Stimulated activated CD8-positive, alpha-beta memory T cell treated with anti-CD3 and anti-CD28 coated beads, Interleukin-4, amount 100 ng/mL, for 48 hours (primary cell): ENCODE measurements at places on chromosomes 13 and 19.

DNA sequence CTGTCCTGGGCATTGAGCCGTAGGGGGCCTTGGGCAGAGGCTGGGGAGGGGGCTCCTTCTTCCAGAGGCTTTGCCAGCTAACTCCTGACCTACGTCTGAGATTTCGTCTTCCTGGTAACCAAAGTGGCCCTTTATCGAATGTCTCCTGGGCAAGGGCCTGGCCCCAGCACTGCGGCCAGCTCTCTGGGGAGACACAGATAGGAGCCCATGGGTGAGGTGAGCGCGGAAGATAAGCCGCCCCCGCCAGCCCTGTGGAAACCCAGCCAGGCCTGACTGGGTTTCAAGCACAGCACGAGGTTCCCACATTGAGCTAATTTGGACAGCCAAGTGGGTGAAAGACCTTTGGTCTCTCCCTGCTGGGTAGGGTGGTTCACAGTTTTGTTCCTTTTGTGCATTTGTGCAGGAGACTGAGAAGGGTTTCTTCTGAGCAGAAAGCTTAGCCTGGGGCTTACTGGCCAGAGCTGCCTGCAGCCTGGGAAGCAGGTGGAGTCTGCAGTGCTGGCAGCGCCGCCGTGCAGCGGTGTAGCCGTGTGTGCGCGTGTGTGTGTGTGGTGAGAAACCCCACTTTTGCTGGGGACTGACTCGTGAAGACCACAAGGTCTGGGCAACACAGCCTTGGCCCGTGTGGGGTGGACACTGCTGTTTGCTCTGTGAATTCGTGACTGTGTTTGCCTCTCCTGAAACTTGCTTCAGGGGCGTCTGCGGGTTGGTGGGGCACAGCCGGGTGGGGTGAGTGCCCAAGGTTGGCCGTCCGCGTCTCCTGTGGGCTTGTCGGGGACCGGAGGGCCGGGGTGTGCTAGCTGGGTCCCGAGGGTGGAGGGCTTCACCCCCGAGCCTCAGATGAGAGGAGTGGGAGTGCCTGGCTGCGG is 2.5 kb downstream of the BSG start:
- DNase-seq = no peak

GRCh38 chr13:113851826-113852535 is 11.9 kb downstream of the GAS6 start:
- DNase-seq = peak; percentile 16

GRCh38 chr13:107580741-107581412 is 634.5 kb downstream of the LIG4 start:
- DNase-seq = no peak

- DNase-seq = peak; percentile 77
These were observed at the start of gene PKN1 for GRCh38 chr19:14432791-14433553. TSS of gene PKN1 (plus strand) at chr19:14433306. CDS start at chr19:14433522, 216 bp downstream.

- DNase-seq = no peak
These were observed 27.7 kb upstream of the ARGLU1 start for GRCh38 chr13:106595625-106596024.

- peak; percentile 54 for DNase-seq
These were observed 3.8 kb upstream of the ACTL9 start for GRCh38 chr19:8702350-8702749.

GRCh38 chr13:97743938-97744337 is 209.5 kb upstream of the IPO5 start:
- no peak for DNase-seq

GRCh38 chr19:47183601-47184000 is 47.4 kb downstream of the BBC3 start:
- no peak for DNase-seq

- no peak for DNase-seq
These were observed 763 bp upstream of the LRP3 start for GRCh38 chr19:33193269-33193864.

GRCh38 chr13:41833831-41834230 is 127.1 kb downstream of the VWA8 start:
- DNase-seq = no peak

DNA sequence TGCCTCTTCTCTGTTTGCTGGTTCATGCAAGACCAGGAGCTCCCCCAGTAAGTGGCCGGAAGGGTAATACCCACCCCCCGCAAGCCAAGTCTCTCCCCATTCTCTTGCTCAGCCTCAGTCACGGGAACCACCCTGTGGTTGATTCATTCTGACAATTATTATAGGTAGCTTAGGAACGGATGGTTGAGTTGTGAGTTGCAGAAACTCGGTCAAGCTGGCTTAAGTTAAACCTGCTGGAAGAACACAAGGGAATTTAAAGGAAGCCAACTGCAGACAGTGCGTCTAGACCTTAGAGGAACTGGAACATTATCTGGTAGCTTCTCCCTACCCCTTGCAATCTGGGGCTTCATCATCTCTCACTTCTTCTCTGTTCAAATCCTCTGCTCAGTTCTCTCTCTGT is 8.9 kb downstream of the FPR1 start:
- DNase-seq = no peak

- DNase-seq = no peak
These were observed 18.2 kb downstream of the ZNF121 start for GRCh38 chr19:9565900-9566705.

DNA sequence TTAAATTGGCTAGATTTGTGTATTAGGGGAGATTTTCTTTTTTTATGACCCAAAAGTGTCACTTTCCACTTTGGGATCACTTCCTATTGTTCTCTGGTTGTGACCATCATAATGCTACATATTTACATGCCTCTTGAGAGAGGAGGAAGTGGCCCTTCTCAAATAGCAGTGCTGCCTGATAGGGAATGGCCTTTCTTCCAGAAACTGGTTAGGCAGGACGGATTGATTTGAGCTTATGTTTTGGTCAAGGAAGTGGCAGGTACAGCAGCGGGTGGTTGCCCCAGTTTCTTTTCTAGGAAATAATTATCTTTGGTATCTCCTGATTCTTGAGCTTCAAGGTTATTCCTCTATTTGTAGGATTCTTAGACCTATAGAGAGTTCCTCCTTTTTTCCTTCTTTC is 21.9 kb upstream of the WTIP start:
- no peak for DNase-seq

- DNase-seq = no peak
These were observed 48.5 kb downstream of the WDFY2 start for GRCh38 chr13:51632591-51633362.

- DNase-seq = no peak
These were observed 117.5 kb downstream of the ATP8A2 start for GRCh38 chr13:25489238-25489637.

GRCh38 chr13:46606970-46607369 is 54.0 kb downstream of the LRCH1 start:
- no peak for DNase-seq

- DNase-seq = peak; percentile 85
These were observed 15.4 kb upstream of the NOP53 start for GRCh38 chr19:47729799-47730520.

GRCh38 chr13:26946684-26947343 is 186.2 kb upstream of the GPR12 start:
- DNase-seq = no peak

- no peak for DNase-seq
These were observed 1378.0 kb upstream of the PCDH9 start for GRCh38 chr13:68608147-68608546.

DNA sequence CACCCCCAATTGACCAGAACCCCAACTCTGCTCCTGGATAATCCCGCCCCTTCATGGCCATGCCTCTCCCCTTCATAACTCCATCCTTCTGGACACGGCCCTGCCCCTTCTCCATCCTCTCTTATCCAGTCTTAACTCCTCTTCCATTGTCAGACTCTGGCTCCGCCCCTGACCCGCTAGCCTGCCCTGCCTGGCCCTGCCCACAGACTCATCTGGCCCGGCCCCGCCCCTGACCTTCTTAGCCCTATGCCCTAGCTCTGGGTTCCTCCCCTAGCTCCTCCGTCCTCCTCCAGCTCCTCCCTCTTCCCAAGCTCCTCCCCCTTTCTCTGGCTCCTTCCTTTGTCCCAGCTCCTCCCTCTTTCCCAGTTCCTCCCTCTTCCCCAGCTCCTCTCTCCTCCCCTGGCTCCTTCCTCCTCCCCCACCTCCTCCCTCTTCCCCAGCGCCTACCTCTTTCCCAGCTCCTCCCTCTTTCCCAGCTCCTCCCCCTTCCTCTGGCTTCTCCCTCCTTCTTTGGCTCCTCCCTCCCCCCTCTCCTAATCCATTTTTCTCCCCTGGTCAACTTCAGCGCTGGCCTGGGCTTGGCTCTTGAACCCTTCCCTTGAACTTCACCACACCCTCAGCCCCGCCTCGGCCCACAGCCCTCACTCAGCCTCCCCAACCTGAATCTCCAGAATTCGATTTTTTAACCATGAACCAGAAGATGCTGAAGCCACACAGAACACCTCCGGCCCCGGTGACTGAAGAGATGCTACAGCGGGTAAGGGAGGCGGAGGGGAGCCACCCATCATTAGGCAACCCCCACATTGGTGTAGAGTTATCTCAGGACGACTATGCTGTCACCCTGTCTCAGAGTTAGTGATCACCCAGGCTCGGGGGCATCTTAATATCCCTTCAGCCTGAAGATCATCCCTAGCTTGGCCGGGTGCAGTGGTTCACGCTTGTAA is 9.2 kb upstream of the ZNF358 start:
- DNase-seq = peak; percentile 78

GRCh38 chr13:39859898-39860297 is 204.4 kb downstream of the COG6 start:
- DNase-seq = no peak

DNA sequence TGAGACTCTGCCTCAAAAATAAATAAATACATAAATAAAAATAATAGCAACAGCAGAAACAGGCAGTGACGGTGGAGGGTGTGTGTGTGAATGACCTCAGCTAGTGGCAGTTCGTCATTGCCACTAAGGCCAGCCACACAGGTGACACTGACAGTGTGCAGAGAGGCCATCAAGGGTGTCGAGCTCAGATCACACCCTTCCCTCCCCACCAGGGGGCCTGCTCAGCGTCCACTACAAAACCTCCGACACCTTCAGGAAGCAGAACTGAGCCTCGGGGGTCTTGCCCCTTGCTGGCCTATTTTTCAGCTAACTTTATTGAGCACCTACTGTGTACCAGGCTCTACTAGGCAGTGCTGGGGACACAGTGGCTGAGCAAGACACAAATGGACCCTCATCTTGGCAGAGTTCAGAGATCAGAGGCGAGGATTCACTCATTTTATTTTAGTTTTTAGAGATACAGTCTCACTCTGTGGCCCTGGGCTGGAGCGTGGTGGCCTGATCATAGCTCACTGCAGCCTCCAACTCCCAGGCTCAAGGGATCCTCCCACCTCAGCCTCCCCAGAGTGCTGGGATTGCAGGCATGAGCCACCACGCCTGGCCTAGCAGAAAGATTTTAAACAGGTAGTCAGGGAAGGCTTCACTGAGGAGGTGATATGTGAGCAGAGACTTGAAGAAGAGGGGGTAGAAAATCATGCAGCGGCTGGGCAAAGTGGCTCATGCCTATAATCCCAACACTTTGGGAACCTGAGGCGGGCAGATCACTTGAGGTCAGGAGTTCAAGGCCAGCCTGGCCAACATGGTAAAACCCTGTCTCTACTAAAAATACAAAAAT is 30.3 kb upstream of the SEMA6B start:
- peak; percentile 45 for DNase-seq

DNA sequence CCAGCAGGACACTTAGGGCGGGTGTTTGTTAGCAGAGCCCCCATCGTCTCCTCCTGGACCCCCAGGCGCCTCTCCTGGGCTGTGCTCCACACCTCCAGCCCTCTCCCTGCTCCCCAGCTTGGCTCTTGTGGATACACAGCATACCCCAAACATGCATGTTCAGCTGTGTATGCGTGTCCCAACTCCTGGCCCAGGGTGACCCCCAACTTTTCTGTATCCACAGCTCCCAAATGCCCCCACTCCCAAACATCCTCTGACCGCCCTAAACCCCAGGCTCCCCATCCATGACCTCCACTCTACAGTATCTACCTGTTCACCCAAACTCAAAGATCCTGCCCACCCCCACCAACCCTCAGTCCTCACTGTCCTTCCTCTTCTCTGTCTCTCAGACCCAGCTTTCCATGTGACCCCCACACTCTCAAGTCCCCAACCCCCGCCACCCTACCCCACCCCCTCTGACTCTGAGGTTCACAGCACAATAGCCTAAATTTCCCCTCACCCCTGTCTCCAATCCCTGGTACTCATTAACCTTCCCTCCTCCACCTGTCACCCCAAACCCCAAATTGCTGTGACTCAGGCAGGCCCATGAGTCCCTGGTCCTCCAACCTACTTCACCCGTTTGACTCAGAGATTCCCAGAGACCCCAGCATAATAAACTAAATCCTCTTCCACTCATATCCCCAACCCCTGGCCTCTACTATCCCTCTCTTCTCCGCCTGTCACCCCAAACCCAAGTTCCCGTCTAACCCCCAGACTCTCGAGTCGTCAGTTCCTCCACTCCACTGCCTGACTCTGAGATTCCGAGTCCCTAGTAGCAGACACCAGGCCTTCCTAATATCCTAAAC is 968 bp downstream of the UBE2M start:
- DNase-seq = peak; percentile 38

GRCh38 chr19:38781058-38781457 is 7.7 kb upstream of the LGALS7 start:
- no peak for DNase-seq

DNA sequence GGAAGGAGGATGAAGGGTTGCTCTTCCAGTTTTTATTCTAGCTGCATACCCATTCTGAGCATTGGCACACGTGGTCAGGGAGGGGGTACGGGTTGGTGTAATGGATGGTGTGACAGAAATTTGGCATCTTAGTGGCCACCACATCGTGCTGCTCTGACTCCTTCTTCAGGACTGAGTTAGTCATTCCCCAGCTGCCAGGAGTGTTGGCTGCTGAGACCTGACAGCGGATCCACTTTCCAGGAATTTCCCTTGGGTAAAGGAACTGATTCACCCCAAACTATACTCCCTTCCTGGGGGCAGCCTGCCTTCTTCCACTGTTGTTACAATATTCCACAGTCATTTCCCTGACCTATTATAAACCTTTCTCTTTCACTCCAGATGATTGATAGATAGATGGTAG is 595.5 kb upstream of the KLHL1 start:
- no peak for DNase-seq

DNA sequence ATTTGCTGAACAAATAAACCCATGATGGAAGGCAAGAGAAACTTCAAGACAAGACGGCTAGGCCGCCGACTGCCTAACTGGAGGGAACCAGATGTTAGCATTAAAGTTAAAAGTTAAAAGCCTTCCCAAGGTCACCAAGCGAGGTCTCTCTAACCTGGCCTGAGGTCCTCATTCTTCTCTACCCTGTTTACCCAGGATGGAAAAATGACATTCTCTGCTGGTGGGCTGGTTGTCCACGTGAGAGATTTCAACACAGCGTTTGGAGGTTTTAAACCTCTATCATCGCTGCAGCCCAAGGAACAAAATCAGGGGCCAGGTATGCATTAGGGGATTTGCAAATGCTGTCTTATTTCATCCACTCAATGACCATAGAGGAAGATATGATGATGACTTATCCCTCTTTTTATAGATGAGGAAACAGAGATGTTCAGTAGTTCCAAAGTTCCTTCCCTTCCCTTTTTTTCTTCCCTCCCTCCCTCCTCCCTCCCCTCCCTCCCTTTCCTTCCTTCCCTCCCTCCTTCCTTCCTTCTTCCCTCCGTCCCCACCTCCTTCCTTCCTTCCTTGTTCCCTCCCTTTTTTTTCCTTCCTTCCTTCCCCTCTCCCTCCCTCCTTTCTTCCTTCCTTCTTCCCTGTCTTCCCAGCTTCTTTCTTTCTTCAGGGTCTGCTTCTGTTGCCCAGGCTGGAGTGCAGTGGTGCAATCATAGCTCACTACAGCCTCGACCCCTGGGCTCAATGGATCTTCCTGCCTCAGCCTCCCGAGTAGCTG is 79.7 kb downstream of the INSR start:
- no peak for DNase-seq
